ENCODE measurements at places on chromosomes 1 and 21. TPM values are rescaled to one million over a fixed set of nuclear protein-coding genes. Genes with fewer than 3 reads are reported as not detected.

DNA sequence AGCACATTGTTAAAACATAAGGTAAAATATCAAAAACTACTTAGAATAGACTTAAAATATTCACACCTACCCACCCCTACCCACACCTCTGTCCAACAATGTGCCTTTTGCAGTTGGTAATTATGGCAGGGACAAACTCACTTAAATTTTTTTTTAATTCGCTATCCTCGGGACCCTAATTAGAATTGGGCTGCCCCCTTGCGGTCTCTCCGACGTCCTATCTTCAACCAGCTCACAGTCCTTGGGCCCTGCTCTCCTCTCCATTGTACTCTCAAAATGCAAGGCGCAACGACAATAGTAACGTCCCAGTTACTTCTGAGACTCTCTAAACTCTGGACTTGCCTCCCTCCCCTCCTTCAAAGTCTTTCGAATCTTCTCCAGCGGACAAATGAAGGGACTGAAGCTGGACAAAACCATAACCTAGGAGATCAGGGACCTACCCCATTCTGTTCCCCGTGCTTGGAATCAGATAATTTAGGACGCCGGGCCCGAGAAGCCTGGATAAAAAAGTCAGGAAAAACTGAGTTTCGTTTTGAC is 1.1 kb upstream of the CIART start:
- DNase-seq, result peak; percentile 63

GRCh38 chr21:41460578-41461527 is 34.8 kb downstream of the MX1 start:
- DNase-seq, result peak; percentile 48

DNA sequence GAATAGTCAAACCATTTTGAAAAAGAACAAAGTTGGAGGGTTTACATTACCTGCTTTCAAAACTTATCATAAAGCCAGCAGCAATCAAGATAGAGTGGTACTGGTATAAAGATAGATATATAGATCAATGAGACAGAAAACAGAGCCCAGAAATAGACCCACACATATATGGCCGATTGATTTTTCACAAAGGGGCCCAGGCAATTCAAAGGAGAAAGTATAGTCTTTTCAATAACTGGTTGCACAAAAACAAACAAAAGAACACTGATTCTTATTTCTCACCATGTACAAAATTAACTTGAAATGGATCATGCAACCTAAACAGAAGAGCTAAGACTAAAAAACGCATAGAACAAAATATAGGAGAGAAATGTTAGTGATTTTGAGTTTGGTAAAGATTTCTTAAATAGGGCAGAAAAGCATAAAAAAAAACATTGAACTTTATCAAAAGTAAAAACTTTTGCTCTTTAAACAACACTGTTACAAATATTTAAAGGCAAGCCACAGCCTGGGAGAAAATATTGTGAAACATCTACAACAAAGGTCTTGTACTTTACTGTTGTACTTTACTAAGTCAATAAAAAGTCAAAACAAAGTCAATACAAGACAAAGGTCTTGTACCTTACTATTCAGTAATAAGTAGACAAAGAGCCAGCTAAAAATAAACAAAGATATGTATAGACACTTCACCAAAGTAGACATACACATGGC is 50.2 kb downstream of the ST3GAL3 start:
- no peak for DNase-seq

GRCh38 chr1:41812453-41812852 is 106.3 kb downstream of the HIVEP3 start:
- no peak for DNase-seq

DNA sequence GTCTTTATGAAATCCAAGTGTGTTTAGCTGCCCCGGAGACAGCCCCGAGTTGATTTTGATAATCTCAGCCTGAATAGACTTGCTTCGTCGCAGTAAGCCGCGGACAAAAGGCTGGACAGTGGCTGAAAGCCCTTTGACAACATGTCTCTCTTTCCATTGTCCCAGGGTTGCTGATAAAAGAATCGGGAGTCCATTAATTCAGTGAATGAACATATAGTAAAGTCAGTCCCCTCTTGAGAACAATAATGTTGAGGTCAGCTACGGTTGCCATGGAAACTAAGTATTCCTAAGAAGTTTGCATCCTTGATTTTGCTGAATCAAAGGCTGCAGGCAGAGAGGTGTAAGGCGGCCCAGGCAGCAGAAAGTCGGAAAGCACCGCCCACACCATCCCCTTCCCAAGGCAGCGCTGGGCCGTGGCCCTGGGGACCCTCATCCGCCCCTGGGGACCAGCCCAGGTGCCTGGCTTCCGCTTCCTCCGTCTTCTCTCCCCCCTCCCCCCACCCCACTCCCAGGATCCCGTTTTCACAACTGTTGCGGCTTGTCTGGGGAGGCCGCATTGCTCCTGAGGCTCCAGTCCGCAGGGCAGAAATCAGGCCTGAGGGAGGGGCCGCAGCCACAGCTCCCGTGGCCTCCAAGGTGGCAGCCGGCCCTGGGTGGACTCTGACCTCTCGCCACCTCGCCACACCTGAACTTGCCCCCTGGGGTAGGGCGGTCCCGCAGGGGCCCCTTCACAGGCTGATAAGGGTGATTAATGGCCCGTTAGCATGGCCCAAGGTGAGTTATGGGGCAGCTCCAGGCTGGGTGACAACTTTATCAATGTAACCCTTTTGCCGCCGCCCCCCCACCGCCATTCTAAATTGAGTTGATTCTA is 180.9 kb downstream of the PRDM16 start:
- DNase-seq, result peak; percentile 98

DNA sequence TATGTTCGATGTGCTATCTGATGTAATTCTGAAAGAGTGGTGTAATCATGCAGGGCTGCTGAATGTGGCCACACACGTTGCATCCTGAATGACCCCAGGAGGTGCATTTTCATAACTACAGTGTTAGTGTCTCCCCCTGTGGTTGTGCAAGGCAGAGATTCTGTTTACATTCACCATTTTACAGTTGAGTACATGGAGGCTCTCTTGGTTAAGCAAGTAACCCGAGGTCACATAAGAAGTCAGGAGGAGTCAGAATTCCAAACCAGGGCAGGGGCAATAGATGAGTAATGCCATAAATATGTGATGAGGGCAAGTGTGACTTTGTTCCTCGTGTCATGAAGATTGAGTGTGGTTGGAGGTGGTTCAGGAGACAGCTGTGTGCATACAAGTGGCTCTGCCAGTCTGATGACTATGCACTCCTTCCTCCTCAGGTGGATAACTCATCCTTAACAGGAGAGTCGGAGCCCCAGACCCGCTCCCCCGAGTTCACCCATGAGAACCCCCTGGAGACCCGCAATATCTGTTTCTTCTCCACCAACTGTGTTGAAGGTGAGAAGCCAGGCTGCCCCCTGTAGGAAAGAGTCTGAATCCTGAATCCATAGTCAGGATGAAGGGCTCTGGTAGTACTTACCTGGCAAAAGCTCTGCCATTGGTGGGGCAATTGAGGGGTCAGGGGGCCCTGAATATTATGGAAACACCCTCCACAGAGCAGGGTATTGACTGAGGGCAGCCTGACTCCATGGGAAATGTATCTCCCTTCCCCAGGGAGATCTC is 9.3 kb downstream of the ATP1A2 start:
- DNase-seq, result peak; percentile 76

DNA sequence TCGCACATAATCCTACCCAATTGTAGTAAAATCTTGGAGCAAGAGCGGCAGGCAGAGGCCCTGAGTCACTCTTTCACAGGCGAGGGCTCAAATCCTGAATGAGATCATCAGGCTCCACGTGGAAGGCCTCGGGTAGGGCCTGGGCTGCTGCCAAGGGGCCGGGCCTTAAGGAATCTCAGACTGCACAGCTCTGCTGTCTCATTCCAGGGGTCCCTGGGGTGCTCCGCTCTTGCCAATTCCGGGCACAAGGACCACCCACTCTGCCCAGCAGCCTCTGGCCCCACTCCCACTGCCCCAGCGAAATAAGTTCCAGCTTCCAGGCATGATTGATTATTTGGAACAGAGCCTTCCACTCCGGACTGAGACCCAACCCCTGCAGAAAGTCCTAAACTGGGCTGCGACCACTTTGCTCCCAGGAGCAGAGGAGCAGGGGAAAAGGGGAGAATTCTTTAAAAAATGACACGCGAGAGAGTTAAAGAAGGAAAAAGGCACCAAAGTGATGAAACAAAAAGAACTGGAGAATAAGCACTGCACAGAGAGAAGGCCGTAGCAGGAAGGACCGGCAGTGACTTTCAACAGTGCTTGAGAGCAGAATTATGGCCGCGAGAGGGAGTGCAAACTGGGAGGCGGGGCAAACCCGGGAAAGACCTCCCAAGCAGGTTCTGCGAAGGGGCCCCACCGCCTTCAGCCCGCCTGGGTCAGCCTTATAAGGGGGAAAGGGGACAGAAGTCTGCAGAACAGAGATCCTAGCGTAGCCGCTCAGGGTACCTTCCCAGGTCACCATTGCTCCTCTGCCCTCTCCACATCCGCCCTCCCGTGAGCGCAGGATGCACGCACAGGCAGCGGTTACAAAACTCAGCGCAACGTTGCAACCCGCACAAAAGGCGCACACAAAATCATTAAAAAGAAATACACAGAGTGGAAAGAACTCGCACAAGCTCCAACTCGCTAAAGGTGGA is 2.0 kb downstream of the ADAMTS1 start:
- DNase-seq, result peak; percentile 95

GRCh38 chr1:90710579-90711536 is 6.2 kb downstream of the BARHL2 start:
- no peak for DNase-seq

Gene TAL1
- polyA plus RNA-seq, result 2.2 TPM

Gene UTS2
- polyA plus RNA-seq, result 0.36 TPM

Gene KHDC4
- polyA plus RNA-seq, result 75.2 TPM

Data from large intestine (tissue), 12 donors.